ENCODE measurements at places on chromosomes 16 and 17. TPM values are rescaled to one million over a fixed set of nuclear protein-coding genes. Genes with fewer than 3 reads are reported as not detected.

GDPD3 gene
- polyA plus RNA-seq, result 1.7 TPM

CTRB2 gene
- not detected for polyA plus RNA-seq

GAST gene
- not detected for polyA plus RNA-seq

RBBP6 gene
- polyA plus RNA-seq, result 58.1 TPM

KRTAP4-5 gene
- polyA plus RNA-seq, result not detected

- H3K27ac ChIP-seq, result no peak overlapping the region
- H3K4me1 ChIP-seq, result peaks cover 15% of the 10 kb centered on the region
- H3K27me3 ChIP-seq, result no peaks in the 10 kb centered on the region
- H3K36me3 ChIP-seq, result no peaks in the 10 kb centered on the region
- DNase-seq, result no peak
These were observed 52.5 kb downstream of the BCL7C start for GRCh38 chr16:30841332-30841731.

DNA sequence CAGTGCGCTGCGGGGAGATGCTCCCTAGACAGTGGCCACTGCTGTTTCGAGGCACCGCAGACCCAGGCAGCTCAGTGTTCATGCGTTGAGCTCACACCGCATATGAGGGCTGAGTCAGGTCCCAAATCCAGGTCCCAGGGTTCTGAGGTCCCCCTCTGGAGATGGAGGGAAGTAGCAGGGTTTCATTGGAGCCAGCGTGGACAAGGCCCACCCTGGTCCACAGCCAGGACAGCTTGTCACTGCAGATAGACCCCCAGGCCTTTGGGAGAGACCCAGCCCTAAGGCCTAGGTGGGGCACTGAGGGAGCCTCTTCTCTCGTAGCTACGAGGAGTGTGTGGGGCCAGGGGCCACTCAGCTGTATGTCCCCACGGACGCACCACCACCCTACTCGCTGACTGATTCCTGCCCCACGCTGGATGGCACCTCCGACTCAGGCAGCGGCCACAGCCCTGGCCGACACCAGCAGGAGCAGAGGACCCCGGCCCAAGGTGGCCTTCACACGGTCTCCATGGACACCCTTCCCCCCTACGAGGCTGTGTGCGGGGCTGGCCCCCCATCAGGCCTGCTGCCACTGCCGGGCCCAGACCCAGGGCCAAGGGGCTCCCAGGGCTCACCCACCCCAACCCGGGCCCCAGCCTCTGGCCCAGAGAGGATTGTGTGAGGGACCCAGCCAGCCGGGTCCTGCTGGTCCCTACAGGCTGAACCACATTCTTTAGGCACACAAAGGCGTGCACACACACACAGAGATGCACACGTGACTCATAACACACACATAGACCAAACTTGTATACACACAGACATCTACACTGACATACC is 53.4 kb downstream of the BEAN1 start:
- H3K27me3 ChIP-seq, result peaks cover 6% of the 10 kb centered on the region
- peaks cover 6% of the 10 kb centered on the region for H3K4me1 ChIP-seq
- H3K36me3 ChIP-seq, result no peaks in the 10 kb centered on the region
- no peak overlapping the region for H3K27ac ChIP-seq
- no peak for DNase-seq
- H3K4me3 ChIP-seq, result no peak overlapping the region

- peaks cover 5% of the 10 kb centered on the region for H3K4me1 ChIP-seq
- DNase-seq, result no peak
- peaks cover 91% of the 10 kb centered on the region for H3K36me3 ChIP-seq
- no peaks in the 10 kb centered on the region for H3K27me3 ChIP-seq
- no peak overlapping the region for H3K27ac ChIP-seq
- H3K4me3 ChIP-seq, result no peak overlapping the region
These were observed 5.6 kb downstream of the PHB1 start for GRCh38 chr17:49409066-49409465.

- DNase-seq, result no peak
- no peaks in the 10 kb centered on the region for H3K36me3 ChIP-seq
- H3K4me1 ChIP-seq, result peaks cover 5% of the 10 kb centered on the region
- no peak overlapping the region for H3K27ac ChIP-seq
These were observed 13.3 kb downstream of the HOXB1 start for GRCh38 chr17:48517478-48517877.

DNA sequence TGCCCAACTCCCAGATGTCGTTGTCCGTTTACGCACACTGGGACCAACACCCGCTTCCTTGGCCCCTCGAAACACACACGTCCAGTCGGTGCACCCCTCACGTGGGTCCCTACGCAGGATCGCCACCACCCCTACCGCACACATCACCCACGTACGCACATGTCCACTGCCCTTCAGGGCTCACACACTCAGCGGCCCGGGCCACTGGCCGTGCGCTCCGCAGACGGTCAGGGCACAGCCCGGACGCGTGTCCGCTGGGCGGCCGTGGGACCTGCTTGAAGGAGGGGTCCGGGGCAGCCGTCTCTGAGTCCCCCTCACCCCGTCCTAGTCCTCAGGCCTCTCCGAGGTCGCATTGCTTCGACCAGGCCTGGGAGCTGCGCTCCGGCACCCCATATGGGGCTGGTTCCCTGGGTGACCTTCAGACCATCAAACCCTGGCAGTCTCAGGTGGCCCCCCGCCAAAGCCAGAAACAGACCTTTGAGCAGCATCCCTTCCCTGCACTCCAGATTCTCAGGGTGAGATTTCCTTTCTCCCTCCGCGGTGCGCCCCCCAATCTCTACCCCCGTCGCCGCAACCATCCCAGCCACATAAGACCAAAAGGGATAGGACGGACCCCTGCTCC is 914 bp upstream of the GPRC5B start:
- no peak overlapping the region for H3K4me3 ChIP-seq
- H3K4me1 ChIP-seq, result peaks cover 25% of the 10 kb centered on the region
- H3K36me3 ChIP-seq, result no peaks in the 10 kb centered on the region
- H3K27ac ChIP-seq, result no peak overlapping the region

DNA sequence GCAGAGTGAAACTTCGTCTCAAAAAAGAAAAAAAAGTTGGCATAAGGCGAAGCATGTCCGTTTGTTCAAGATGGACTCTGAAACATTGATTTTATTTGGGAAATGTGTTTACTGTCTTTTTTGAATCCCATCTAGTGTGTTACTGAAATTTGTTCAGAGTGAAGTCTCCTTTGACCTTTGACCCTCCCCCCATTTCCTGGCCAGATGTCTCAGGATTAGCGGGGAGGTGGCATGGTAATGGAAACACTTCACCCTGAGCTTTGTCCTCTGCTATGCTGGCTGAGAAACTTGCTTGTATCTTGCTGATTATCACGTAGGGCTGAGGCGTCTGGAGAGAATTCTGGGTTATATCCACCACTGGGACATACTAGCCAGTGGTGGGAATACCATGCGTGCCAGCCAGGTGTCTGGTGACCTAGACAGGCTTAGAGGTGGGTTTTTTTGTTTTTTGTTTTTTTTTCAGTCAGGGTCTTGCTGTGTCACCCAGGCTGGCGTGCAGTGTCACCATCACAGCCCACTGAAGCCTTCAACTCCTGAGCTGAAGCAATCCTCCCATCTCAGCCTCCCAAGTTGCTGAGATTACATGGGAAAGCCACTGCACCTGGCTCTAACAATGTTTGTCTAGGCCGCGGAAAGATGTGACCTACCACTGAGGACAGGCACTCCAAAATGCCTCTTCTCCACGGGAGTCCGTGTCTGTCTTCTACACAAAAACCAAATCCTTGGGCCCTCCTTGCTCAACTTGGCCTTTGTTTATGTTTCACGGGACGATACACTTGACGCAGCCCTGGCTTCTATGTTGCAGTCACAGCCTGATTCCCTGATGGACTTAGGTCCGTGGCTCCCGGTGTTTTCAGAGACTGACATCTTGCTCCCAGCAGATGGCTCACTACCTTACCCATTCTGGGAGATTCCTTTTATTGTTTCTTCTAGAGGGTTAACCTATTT is 6.6 kb upstream of the GALK1 start:
- H3K4me1 ChIP-seq, result peaks cover 3% of the 10 kb centered on the region
- no peak for DNase-seq
- no peaks in the 10 kb centered on the region for H3K27me3 ChIP-seq
- no peak overlapping the region for H3K4me3 ChIP-seq
- H3K36me3 ChIP-seq, result peaks cover 6% of the 10 kb centered on the region

DNA sequence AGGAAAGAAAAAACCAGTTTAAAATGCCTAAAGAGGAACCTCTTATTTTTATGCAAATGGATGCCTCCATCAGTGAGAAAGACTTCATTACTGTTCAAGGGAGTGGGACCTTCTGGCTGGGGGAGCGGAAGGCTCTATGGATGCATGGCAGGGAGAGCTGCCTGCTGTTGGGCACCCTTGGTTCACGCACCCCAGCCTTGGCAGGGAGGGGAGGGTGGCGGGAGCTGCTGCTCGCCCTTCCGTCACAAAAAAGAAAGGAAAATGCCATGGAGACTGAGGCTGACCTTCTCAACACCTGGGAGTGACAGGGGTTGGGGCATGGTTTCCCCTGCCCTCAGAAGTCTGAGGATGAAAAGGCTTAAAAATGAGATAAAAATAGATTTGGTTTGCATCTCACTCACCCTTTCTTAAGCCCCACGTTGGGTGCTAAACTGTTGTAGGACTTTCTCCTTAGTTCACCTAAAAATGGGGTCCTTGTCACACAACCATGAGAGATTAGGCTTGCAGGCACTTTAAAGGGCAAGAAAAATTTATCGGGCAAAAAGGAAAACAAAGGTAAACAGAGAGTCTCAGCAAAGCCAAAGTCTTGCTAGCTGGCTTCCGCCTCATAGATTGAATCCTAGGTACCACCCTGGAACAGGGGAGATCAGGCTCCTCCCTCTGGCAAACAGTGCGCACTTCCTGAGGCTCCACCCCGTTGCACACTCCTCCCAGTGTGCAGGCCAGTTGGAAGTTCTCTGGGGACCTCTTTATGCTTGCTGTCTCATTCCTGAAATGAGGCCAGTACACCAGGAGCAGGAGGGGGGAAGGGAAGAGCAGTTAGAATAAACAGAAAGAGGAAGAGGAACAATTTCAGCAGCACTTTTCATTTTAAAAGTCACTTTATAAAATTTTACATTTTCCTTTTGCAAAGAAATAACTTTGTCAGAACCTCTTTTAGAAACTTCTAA is 31.6 kb downstream of the PHKB start:
- H3K27me3 ChIP-seq, result no peaks in the 10 kb centered on the region
- H3K4me3 ChIP-seq, result no peak overlapping the region
- H3K4me1 ChIP-seq, result peaks cover 4% of the 10 kb centered on the region
- H3K36me3 ChIP-seq, result peaks cover 17% of the 10 kb centered on the region

- peaks cover 26% of the 10 kb centered on the region for H3K27me3 ChIP-seq
- H3K4me1 ChIP-seq, result peaks cover 9% of the 10 kb centered on the region
- no peak overlapping the region for H3K4me3 ChIP-seq
- no peak overlapping the region for H3K27ac ChIP-seq
- peaks cover 5% of the 10 kb centered on the region for H3K36me3 ChIP-seq
These were observed 20.8 kb downstream of the CIBAR2 start for GRCh38 chr16:85091522-85091910.

DNA sequence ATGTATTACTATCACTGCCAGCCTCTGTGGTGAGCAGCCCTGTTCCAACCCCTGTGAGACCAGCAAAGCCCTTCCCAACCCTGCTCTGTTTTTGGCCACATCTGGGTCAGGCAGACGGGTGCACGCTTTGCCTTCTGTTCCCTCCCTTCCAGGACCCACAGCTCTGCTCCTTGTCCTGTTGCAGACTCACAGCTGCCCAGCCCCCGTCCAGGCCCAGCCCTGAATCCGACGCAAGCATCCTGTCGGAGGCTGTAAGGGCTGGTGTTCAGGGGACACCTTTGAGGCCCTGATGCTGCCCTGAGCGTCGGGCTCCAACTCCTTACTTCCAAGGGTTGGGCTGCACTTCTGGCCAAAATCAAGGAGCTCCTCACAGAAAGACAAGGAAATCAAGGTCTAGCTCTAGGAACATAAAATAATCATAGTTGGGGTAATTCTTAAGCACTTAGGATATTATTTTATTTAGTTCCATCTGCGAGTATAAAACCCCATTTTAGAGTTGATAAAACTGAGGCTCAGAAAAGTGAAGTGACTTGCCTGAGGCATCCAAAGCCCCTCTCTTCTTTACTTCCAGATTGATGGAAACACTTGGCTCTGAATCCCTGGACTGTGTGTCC is 14.3 kb upstream of the SRCIN1 start:
- H3K27ac ChIP-seq, result no peak overlapping the region
- H3K36me3 ChIP-seq, result no peaks in the 10 kb centered on the region
- peaks cover 38% of the 10 kb centered on the region for H3K27me3 ChIP-seq
- no peak for DNase-seq
- H3K4me1 ChIP-seq, result no peaks in the 10 kb centered on the region

DNA sequence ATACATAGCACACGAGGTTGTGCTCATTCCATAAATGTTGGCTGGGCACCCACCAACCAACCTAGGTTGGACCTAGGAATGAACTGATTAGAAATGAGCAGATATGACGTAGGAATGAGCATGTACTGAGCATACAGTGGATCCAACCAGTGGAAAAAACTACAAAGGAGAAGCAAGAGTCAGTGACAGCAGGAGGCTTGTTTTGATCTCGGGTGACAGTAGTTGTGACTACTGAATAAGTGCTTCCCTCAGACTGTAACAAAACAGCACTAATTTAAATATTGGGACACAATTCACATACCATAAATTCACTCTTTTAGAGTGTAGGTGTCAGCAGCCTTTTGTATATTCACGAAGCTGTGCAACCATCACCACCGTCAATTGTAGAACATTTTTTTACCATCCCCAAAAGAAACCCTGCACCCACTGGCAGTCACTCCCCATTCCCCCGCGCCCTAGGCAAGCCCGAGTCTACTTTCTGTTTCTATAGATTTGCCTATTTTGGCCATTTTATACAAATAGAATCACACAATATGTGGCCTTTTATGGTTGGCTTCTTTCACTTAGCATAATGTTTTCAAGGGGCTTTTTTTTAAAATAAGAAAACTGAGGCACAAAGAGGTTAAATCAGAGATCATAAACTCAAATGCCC is 7.0 kb downstream of the VAC14 start:
- no peak overlapping the region for H3K27ac ChIP-seq
- no peaks in the 10 kb centered on the region for H3K4me1 ChIP-seq
- no peak overlapping the region for H3K4me3 ChIP-seq
- H3K27me3 ChIP-seq, result no peaks in the 10 kb centered on the region
- DNase-seq, result no peak

GRCh38 chr16:73350707-73351452 is 303.0 kb upstream of the ZFHX3 start:
- H3K36me3 ChIP-seq, result no peaks in the 10 kb centered on the region
- no peaks in the 10 kb centered on the region for H3K4me1 ChIP-seq
- no peaks in the 10 kb centered on the region for H3K27me3 ChIP-seq
- DNase-seq, result no peak
- H3K27ac ChIP-seq, result no peak overlapping the region

GRCh38 chr16:3999479-4000325 is 116.5 kb downstream of the ADCY9 start:
- no peaks in the 10 kb centered on the region for H3K4me1 ChIP-seq
- H3K27ac ChIP-seq, result no peak overlapping the region
- no peak for DNase-seq
- H3K27me3 ChIP-seq, result peaks cover 32% of the 10 kb centered on the region
- no peaks in the 10 kb centered on the region for H3K36me3 ChIP-seq
- H3K4me3 ChIP-seq, result no peak overlapping the region

All from K562 (cell line).